Fibroblast of skin of abdomen (primary cell): ENCODE measurements at places on chromosomes 2 and 18.

DNA sequence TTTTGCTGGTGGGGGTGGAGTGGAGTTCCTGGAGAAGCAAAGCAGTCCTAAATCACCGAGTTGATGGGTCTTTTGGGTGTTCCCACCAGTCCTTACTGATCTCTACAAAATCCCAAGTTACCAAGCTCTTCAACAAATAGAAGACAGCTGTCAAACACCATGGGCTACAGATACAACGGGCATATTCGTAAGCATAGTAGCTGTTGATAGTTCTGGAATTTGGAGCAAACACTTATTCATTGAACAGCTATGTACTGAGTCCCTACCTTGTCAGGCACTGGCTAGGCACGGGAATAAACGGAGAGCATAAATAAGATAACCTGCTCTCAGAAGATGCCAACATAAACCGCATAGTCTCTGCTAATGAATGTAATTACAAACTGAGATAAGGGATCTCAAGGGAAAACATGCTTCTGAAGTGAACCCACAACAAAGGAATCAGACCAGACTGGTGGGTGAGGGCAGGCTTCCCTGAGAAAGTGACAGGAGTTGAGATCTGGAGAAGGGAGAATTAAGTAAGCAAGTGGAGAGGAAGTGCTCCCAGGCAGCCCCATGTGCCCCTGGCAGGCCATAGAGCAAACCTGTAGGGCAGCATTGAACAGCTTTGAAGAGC is 947 bp upstream of the ANKRD44 start:
- no peak for DNase-seq

- no peak for DNase-seq
These were observed 537.4 kb downstream of the CPS1 start for GRCh38 chr2:211093743-211094303.

DNA sequence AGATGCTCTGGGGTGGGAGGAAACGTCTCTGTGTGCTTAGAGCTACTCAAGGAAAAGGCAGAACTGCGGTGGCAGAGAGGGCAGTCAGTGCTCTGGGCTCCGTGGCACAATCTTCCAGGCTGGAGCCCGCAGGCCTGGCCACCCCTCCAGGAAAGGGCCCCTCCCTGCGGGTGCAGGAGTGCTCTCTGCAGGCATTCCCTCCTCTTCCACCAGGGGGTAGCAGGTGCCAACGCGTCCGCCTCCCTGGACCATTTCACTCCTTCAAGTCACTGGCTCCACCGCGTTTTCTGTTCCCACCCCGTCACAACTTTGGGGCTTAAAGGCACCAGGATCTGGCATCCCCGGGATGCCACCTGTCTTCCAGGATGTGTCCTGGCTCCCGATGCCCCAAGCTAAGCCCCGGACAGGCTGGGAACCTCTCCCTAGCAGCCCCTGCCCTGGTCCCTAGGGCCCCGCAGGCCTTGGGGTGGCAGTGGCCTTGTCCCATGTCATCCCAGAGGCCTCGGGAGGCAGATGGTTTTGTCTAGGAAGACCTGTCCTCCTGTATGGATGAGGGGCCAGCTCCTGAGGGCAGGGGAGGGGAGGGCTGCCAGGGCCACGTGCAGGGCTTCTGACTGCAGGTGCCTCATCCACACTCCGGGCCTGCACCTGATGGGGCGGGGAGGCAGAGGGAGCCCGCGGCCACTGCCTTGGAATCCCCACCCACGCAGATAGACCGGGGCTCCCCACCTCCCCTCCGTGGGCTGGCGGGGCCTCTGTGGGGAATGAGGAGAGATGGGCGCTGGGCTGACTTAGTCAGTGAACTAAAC is 26.4 kb downstream of the KCNIP3 start:
- no peak for DNase-seq

GRCh38 chr18:58288921-58289797 is 245.1 kb downstream of the NEDD4L start:
- peak; percentile 51 for DNase-seq

GRCh38 chr2:118752762-118753429 is 94.6 kb downstream of the EN1 start:
- DNase-seq = no peak

DNA sequence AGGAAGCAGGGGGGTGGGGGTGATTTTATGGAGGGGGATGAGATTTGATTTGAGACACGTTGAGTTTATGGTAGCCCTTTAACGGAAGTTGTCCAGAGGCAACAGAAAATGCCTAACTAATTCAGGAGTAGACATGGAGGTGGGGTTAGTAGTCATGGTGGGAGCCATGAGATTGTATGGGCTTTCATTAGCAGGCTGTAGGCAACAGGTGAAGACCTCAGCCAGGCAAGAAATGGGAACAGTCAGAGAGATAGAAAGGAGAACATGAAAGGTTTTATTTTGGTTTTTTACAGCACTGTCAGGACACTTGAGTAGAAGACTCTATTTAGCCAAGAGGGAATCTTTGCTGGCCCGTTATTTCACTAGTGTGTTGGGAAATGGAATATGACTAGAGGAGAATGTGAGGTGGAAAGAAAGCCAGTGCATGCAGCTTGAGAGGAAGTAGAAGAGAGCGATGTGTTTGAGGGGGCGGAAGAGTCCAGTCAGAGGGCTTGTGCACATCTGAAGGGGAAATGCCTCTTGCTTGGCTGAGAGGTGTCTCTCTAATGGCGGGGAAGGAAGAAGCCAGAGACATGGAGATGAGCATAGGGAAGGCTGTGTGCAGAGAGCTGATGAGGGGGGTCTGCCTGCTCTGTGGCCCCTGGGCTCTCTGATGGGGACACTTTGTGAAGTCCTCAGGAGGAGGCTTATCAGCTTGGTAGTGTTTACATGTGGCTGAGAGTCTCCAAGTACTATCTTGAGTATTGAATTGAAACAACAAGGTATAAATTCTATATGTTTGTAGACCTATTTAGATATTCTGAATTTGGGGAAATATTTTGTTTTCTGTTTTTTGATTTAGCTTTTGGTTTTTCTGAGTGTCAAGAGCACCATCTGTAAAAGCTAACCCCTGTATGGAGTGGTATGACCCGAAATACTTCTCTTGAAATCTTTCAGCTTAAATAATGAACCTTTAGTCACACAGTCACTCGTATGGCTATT is 66.9 kb upstream of the ITM2C start:
- no peak for DNase-seq

GRCh38 chr2:168025487-168026202 is 221.8 kb downstream of the STK39 start:
- no peak for DNase-seq
